ENCODE measurements at places on chromosomes 6 and 20. TPM values are rescaled to one million over a fixed set of nuclear protein-coding genes. Genes with fewer than 3 reads are reported as not detected.

Gene SNAP91
- 0.51 TPM for total RNA-seq

Gene CITED2
- 52.4 TPM for total RNA-seq

Gene BMP7
- 2.5 TPM for total RNA-seq

Gene HLA-DMB
- 42.6 TPM for total RNA-seq

Gene CLPSL2
- total RNA-seq, result 3.1 TPM

DNA sequence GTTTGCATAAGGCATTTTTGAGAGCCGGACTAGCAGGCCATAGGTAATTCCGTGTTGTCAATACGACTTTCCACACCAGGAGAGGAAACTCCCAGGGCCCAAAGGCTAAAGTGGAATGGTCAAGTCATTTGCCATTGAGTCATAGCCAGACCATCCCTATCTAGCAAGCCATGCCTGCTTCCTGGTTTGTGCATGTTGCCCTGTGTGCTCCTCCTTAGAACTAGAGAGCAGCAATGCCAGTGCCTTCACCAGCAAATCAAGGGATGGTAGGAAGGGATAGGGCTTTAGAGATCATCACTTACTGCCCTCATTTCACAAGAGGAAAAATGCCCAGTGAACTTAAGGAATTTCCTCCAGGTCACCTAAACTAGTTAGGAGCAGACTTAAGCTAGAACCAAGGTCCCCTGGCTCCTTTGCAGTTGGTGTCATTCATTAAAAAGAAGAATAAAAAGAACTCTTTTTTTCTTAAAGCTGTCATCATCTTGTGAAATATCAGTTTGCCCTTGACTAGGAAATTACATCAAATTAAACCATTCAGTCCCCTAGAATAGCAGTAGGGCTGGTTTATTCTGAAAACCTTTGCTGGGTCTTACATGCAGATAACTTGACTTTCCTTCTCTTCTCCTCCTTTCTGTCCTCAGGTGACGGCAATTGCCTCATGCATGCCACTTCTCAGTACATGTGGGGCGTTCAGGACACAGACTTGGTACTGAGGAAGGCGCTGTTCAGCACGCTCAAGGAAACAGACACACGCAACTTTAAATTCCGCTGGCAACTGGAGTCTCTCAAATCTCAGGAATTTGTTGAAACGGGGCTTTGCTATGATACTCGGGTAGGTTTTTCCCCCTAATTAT, 7.4 kb downstream of the TNFAIP3 start:
- no peaks in the 10 kb centered on the region for H3K27me3 ChIP-seq
- no peak for DNase-seq
- H3K27ac ChIP-seq, result no peak overlapping the region
- H3K4me3 ChIP-seq, result no peak overlapping the region

- no peaks in the 10 kb centered on the region for H3K4me1 ChIP-seq
- H3K27me3 ChIP-seq, result no peaks in the 10 kb centered on the region
- no peak overlapping the region for H3K27ac ChIP-seq
Observed at GRCh38 chr6:130313206-130313605, 52.6 kb upstream of the TMEM200A start.

- H3K4me1 ChIP-seq, result no peaks in the 10 kb centered on the region
- H3K36me3 ChIP-seq, result no peaks in the 10 kb centered on the region
- H3K27me3 ChIP-seq, result no peaks in the 10 kb centered on the region
- DNase-seq, result no peak
- H3K27ac ChIP-seq, result no peak overlapping the region
- H3K4me3 ChIP-seq, result no peak overlapping the region
Observed at GRCh38 chr6:47221565-47221964, 88.1 kb downstream of the TNFRSF21 start.

DNA sequence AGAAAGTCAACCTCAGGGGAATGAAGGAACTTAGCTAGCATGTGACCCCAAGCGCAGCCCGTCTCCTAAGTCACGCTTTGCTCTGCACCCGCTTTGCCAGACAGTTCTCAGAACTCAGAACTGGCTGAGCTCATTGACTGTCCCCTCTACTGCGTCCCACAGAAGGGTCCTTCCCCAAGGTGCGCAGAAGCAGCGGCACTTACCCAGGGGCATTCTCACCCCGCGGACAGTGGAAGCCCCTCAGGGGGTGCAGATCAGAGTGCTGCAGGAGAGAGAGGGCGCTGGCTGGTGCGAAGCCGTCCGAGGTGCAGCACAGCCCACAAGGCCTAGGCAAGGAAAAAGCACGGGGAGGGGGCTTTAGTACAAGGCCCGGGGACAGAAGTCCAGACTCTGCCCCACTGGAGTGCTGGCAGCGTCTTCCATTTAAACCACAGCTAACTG, 807 bp downstream of the SNHG17 start:
- H3K36me3 ChIP-seq, result peaks cover 9% of the 10 kb centered on the region
- peak overlapping the region; percentile 68 for H3K4me3 ChIP-seq
- H3K27me3 ChIP-seq, result no peaks in the 10 kb centered on the region
- H3K27ac ChIP-seq, result peak overlapping the region; percentile 66
- H3K4me1 ChIP-seq, result no peaks in the 10 kb centered on the region
